ENCODE measurements at places on chromosomes 3 and 15. TPM values are rescaled to one million over a fixed set of nuclear protein-coding genes. Genes with fewer than 3 reads are reported as not detected.

DNA sequence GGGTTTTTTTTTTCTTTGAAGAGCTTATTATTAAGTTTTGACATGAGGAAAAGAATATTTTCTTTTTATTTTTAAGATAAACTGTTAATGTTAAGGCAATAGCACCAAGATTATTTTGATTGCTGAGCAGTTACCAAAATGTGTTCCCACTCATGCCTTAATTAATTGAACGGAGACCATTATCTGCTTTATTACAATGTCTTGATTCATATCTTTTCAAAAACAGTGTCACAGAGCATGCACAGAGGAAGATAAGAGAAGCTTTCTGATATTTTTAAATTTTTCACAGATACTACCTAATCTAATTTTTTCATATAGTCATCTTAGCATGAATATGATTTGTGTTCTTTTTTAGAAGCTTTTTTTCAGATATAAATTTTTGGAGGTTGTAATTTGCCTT lies 106.7 kb upstream of the FEZF2 start:
- no peak for DNase-seq

GRCh38 chr15:79620112-79620857 lies 188.1 kb downstream of the MINAR1 start:
- no peak for DNase-seq

- DNase-seq, result no peak
These were observed 7.4 kb upstream of the ANO10 start for GRCh38 chr3:43629257-43629656.

CPLX3 gene
- polyA plus RNA-seq, result not detected

PLCH1 gene
- 7.4 TPM for polyA plus RNA-seq

ITIH1 gene
- polyA plus RNA-seq, result 1.6 TPM

DNA sequence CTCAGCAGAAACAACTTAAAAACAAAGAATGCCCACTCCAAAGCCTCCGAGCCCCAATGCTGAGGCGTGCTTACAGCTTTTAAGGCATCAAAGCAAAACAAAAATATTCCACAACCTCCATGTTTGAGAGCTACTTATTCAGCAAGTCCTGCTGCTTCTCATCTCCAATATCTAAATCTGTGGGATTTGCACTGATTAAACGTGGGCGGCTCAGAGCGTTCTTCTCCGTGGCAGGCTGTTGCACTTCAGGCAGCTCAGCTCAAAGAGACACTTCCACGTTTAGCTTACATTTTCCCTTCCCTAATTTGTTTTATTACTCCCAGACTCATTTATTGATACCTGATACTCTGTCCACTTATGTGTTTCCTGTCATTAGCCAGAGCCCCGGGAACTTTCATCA lies 282.6 kb upstream of the MCTP2 start:
- DNase-seq, result no peak

GRCh38 chr15:48533982-48534381 lies 111.5 kb downstream of the FBN1 start:
- DNase-seq, result no peak

Data from large intestine (tissue), 12 donors.